NCI-H1436 treated with DMSO at 0.1 percent for 48 hours (cell line): ENCODE measurements at places on chromosomes 5 and 9.

GRCh38 chr9:81581986-81582385 lies 107.4 kb downstream of the TLE1 start:
- no peak for DNase-seq

DNA sequence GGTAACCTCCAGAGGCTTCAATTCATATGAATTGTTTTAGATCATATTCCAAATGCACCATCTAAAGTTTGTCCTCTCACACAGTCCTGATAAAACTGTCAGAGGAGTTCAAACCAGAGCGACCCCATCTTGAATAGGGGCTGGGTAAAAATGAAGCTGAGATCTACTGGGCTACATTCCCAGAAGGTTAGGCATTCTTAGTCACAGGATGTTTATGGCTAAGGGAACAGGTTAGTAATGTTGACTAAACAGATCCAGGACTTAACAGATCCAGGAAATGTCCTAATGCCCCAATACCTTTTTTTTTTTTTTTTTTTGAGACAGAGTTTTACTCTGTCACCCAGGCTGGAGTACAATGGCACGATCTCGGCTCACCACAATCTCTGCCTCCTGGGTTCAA lies 192.6 kb upstream of the PRDM9 start:
- no peak for DNase-seq

DNA sequence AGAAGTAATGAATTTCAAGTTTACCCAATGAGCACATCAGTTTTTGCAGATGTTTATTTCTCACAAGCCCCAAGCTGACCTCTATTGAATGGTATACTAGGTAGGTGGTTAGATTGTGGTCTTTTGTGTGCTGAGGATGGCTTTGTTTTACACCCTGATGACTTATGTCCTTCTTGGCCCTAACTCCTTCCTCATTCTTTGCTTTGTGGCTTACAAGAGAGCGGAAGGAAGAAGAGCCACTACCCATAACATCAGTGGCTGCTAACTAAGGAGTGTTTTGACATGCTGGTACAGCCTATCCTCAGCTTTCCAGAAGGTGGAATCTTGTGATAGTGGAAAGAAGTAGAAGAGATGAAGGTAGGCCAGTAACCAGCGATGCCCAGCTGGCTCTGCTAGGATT lies 85.7 kb upstream of the NTRK2 start:
- no peak for DNase-seq

DNA sequence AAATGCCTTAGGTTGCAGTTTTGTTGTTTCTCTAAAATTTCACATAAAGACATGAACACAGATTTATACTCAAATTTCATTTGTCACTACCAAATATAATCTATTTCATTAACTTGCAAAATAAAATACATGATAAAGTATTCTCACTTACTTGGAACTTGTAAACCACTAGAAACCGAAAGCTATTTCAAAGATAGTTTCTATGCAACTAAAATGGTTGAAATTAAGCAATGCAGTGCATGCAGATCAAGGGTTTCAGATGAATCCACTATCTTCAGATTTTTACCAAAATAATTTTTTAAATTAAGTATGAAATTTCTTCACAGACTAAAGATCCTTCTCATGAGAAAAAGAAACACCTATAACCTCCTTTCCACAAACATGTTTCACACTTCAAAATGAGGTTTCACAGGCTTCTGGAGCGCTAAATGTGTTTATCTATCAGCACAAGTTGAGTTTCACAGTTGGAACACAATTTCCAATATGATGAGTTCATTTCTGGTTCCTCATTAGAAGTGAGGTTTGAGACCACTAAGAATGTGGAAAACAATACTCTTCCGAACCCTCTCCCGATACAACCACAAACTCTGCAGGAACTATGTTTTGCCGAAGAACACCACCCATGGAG lies 63.9 kb downstream of the EPB41L4A start:
- no peak for DNase-seq

DNA sequence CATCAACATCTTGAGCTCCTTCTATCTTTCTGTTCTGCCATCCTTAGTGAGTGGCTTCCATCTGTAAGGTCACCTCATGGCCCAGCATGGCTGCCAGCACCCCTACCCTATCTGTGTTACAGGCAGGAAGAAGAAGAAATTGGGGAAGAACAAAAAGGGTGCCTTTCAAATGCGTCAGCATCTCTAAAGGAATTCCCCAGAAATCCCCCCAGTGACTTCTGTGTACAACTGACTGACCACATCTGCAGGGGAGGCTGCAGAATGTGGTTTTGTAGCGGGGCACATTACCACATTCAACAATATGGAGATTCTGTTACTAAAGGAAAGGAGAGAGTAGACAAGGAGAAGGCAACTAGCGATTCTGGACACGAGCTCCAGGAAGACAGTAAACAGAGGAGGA lies 40.1 kb downstream of the ALG2 start:
- no peak for DNase-seq

GRCh38 chr5:161258438-161258837 lies 288.1 kb downstream of the GABRB2 start:
- no peak for DNase-seq

DNA sequence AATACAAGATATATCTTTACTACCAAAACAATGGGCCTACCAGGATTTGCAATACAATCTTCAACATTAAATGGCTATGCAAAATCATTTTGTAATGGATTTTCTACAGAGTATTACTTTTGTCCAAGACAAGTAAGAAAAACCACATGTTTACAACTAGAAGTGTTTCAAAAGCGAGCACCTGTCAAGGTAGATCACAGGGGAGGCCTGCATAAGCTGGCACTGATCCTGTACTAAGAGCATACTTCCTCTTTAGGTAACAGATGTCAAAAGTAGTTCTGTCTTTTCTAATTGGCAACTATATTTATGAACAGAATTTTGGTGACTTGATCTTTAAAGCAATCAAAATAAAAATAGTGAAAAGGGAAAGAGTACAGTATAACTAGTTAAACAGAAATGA lies 249.0 kb downstream of the MLLT3 start:
- DNase-seq = no peak

- DNase-seq = peak; percentile 95
These were observed 277.3 kb downstream of the CDH9 start for GRCh38 chr5:26761045-26761444.

DNA sequence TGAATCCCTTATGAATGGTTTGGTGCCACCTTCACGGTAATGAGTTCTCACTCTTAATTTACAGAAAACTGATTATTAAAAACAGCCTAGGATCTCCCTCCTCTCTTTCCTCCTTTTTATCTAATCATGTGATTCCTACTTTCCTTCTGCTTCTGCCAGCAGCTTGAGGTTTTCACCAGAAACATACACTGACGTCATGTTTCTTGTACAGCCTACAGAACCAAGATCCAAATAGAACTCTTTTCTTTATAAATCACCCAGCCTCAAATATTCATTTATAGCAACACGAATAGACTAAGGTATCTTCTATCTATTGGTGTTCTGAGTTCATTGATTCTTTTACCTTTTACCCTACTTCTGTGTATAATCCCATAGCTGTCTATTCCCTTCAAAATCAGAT lies 388.9 kb upstream of the CDH10 start:
- no peak for DNase-seq

DNA sequence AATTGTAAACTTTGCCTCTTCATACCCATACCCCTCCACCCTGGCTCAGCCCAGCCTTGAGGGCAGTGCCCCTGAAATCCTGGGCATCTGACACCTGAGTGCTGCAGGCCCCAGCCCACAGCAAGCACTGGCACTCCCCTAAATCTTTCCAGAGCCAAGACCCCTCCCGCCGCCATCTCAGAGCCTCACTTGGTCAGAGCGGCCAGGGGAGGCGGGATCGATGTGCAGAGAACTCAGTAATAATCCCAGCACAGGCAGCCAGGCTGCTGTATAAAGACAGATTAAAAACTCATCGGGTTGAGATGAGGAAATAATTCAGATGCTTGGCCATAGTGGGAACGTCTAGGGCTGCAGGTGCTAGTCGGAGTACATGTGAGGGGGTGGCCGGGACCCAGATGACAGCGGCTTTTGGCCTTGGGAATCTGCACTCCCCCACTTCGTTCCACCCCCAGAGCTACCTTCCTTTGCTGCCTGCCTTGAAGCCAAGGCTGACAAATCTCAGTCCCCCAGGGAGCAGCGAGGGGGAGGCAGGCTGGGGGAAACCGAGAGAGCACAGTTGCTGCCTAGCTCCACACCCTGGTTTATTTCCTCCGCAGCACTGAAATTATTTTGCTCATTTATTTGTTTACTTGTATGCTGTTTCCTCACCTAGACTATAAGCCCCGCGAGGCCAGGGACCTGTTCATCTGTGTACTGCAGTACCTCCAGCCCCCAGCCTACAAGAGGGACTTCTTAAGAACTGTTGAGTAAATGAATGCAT lies 19.5 kb upstream of the ARAP3 start:
- no peak for DNase-seq

GRCh38 chr5:140923601-140924000 lies 2.5 kb upstream of the PCDHAC1 start:
- no peak for DNase-seq

DNA sequence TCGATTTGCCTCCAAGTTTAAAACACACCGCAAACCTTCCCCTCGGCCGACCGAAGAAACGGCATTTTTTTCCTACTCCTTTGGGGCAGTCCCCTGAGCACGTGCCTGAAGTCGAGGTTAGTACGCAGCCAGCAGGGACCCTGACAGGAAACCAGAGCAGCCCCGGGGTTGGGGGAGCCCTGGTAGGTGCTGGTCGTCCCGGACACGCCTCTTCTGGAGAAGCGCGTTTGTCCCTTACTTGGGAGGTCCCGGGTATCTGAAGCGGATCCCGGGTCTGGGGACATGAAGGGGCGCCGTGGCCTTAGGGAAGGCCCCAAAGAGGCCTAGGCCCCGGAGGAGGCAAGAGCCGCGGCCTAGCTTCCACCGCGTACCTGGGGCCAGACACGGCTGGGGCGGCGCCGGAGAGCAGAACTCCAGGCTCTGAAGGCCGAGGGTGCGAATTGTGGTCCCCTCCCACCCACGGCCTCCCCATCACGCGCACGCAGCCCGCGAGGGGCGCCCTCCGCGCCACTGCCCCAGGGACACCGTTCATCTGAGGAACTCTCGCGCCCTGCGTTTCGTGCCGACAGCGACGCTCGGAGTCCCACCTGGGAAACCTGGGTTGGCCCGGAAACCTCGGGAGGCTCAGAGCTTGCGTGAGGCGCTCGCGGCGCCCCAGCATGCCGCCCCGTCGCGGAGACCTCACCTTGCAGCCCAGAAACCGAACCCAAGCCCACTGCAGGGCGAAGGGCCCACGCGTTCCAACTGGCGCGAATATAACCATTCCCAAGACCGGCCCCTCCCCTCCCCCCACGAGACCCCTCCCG lies 10.4 kb downstream of the OTP start:
- DNase-seq = no peak

- DNase-seq = no peak
These were observed 272.4 kb downstream of the ARRDC3 start for GRCh38 chr5:91110686-91111085.

GRCh38 chr5:93395971-93396379 lies 185.0 kb downstream of the NR2F1-AS1 start:
- no peak for DNase-seq

DNA sequence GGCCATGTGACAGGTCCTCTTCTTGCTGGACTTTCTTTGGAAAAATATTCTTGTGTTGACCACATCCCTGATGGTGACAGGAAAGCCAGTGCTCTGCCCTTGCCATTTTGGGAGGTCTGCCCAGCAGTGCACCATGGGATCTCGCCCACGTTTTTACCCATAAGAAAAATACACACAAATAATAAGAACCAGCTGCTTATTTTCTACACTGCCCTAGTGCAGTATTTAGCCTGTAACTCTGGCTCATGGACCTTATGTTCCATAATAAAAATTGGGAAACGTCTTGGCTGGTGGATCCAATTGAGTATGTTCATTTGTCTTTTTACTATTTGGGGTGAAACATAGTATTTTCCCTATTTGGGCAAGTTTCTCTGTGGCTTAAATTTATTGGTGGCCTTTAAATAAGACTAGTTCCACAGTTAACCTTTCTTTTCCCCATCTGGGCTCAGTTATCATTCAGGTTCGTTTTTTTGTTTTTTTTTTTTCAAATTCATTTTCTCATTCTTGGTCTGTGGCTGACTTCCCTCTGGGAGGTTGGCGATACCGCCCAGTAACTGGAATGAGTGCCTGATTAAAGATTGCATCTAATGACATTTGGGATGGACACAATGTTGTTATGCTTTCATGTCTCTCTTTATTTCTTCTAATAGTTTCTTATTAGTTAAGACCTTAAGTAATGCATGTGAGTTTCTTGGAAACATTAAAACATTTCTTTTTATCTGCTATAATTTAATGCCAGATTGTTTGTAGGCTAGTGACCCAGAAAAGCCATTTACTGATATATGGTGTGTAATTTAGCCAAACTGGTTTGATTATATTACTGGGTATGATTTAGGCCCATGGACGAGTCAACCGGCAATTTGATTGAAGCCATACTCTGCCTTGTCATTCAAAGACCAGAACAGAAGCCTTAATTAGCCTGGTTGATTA lies 163.7 kb downstream of the FGF10 start:
- no peak for DNase-seq

GRCh38 chr5:180468732-180469585 lies 25.2 kb upstream of the CNOT6 start:
- DNase-seq = no peak

DNA sequence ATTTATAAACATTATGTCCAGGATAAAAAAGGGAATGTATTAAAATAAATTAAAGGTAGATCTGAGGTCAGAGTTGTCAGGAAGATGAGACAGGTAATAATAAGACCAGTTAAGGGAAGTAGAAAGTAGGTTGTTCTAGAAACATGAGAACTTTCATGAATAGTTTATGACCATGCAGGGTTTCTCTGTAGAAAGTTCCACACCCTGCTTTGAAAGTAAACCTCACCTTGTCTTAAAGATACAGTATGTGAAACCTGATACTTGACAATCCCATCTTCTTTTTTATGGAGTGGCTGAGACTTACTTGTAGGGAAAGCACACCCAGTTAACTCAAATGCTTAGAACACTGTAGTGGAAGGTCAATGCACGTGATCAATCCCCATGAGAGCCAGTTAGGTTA lies 260.6 kb upstream of the ZNF462 start:
- DNase-seq = no peak

- peak; percentile 2 for DNase-seq
These were observed at the start of gene FAM120A for GRCh38 chr9:93450945-93451815. Gene FAM120A (plus strand): TSS chr9:93451685. CDS start chr9:93451916, 231 bp downstream.

- DNase-seq = no peak
These were observed 62.5 kb downstream of the IPO11 start for GRCh38 chr5:62475072-62475471.

- no peak for DNase-seq
These were observed 92.3 kb downstream of the FSTL4 start for GRCh38 chr5:133520062-133520461.

DNA sequence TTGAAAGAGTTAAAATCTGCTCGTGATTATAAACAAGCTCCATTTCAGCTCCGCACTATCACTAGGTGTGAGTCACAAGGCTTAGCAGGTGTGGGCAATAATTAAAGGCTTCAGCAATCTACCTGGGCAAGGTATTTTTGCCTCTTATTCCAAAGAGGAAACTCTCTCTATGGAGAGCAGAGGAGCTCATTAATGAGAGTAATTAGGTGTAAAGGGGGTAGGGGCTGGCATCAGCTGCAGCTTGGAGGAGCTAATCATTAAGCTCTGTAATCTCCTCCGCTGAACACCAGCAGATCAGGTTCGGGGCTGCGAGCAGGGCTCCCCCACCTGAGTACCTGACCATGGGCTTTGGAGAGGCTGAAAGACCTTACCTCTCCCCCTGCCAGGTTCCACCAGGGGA lies 129.2 kb downstream of the CRB2 start:
- peak; percentile 8 for DNase-seq

- no peak for DNase-seq
These were observed 8.1 kb downstream of the LAMC3 start for GRCh38 chr9:131017067-131017466.

- DNase-seq = no peak
These were observed at the start of gene PIP5K1B for GRCh38 chr9:68704814-68705530. Gene PIP5K1B (plus strand): TSS chr9:68705240. CDS start chr9:68822615, 117,375 bp downstream.
